ENCODE measurements at places on chromosomes 16 and 17.

GRCh38 chr16:89922884-89923639 is at the start of gene TUBB3:
TSS of gene TUBB3 (plus strand) at chr16:89923342. CDS start at chr16:89923402, 60 bp downstream.
- DNase-seq: no peak

DNA sequence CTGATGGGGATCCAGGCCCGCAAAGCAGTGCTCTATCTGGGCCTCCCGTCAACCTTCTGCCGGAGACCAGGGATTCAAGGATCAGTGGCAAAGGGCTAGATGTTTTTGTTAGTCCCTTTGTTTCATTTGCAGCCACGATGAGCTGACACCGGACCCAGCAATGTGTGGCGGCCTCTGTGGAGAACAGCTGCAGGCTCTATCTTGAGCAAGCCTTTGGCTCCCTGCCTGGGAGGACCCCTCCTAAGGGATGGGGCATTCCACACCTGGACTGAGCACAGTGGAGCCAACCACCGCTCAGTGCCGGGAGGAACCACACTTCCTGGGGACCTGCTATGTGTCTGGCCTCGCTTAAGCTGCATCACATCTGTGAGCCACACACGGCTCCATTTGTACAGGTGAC is 215.8 kb downstream of the RBFOX3 start:
- DNase-seq: no peak

DNA sequence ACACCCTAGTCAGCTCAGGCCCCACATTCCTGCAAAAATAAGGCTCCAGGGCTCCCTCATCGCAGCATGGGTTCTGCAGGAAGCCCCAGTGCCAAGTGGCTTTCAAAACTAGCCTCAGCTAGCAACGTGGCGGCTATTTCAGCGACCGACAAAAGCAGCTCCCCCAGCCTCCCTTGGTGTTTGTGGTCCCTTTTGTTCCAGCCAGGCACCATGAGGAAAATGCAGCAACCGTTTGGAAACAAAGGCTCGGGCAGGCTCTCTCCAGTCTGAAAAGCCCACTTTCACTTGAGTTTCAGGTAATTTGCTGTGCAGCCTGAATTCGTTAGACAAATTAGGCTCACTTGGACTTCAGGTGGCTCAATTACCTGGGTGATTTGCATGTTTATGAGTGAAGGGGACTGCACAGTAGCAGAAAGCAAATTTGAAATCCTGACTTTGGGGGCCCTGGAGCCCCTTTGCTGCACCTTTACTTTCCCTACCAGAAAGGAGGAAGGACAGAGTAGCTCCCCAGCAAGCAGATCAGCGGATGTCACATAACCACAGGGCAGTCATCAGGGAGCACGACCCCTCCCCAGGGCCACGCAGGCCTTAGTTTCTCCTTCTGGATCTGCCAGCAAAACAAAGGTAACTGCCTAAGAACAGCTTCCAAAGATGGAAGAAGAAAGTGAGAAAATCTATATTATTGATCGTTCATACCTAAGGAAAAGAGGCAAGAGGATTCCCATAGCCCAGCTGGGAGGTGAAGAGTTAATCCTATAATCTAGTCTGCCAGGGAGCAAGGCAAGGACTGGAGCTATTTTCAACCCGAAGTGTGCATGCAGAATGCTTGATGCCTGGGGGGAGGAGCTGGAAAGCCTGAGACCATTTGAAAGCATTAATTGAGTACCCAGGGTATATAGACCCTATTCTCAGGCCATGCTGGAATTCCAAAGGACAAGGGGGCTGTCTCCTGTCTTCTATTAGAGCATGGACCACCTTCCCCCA is 143.1 kb upstream of the SDK2 start:
- no peak for DNase-seq

DNA sequence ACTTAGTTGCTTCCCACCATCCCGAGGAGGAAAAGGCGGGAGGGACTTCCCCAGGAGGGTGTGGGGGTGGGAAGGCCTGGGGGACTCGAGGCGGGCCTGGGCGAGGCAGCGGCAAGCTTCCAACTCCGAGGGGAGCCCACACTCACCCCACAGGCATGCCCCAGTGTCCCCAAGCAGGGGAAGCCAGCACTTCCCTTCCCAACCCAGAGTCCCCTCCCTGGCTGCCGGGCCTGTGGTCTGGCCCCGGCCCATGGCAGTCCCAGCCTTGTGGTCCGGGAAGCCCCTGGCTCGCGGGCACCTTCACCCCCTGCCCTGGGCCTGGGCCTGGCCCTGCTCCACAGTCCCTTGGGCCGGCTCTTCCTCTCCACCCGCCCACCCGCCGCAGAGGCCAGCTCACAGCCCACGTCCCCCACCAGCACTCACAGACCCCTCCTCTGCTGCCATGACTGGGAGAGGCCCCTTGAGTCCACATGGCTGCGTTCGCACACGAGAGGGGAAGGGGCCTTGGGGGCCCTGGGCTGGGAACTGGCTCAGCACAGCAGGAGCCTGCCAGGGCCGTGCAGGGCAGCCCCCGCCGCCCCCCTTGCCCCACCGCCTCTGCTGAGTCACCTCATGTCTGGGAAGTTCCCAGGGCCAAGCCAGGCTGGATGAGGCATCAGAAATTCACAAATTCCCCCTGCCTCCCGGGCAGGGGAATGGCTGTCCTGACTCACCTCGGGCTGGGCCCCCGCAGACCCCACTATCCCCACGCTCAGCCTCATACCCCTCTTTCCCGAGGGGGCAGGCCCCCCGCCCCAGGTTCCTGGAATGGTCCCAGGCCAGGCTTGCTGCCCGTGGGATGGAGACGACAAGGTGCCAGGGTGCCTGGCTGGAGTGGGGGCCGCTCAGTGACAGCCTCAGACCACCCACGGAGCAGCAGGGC is 27.8 kb downstream of the BAHCC1 start:
- DNase-seq: no peak

GRCh38 chr16:88911136-88911945 is 44.9 kb upstream of the PABPN1L start:
- no peak for DNase-seq

DNA sequence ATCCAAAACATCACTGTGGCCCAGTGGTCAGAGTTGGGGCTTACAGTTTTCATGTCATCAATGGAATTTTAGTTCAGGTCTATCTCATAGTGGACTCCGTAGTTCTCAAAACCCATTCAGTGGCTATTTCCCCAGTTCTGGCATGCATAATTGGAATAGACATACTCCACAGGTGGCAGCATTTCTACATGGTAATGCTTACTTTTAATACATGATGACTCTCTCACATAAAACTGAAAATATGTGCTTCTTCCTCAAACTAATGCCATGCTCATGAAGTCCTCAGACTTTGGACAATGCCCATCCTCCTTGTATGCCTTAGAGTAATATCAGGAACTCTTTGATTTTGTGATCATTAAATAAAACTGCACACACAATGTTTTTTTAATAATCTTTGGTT is 857.4 kb upstream of the GOT2 start:
- no peak for DNase-seq

- DNase-seq: no peak
Measured at GRCh38 chr17:30212750-30213149, 22.7 kb downstream of the SLC6A4 start.

DNA sequence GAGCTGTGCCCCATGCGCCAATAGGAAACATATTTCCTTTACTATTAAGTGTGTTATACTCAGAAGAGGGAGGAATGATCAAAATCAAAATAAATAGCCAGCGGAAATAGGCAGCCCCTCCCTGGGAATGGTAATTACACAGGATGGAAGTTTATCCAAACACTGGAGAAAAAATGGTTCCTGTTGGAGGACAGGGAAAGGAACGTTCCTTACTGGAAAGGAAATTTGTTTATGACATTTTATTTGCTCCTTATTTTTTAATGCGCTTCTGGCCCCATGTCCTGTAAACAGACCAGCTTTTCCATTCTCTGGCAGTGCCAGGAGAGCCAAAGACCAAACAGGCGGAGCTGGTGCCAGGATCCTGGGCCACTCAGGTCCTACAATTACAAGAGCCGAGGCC is 273.7 kb downstream of the SOX9 start:
- no peak for DNase-seq

- no peak for DNase-seq
Measured at GRCh38 chr16:53576210-53576609, 73.2 kb upstream of the AKTIP start.

DNA sequence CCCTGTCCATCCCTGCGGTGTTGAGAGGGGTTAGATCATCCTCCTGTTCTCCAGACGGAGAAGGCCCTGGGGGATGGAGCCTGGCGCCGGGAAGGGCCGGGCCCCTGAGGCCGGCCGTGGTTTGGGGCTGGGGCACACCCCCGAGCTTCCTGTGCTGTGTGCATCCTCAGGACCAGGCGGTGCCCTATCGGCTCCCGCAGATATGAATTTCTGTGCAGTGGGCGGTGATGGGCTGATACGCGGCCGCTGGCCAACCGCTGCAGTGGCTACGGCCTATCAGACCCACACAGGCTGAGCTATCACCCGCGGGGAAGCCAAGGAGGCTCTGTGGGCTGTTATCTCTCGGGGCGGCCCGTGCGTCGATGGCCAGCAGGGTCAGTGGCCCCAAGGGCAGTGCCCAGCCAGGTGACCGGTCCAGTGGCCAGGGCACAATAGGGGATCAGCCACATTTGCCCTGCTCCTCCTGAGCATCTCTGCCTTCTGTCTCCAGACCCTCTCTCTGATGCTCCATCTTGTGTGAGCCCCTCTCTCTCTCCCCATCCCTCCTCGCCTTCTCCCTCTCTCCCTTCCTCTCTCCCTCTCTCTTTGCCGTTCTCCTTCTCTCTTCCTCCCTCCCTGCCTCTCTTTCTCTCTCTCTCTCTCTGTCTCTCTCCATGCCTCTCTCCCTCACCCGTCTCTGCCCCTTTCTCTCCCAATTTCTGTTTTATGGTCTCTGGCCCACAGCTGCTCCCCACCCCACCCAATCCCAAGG is 38.7 kb downstream of the ZFPM1 start:
- no peak for DNase-seq

- no peak for DNase-seq
Measured at GRCh38 chr16:29986231-29986630, 9.2 kb downstream of the HIRIP3 start.

DNA sequence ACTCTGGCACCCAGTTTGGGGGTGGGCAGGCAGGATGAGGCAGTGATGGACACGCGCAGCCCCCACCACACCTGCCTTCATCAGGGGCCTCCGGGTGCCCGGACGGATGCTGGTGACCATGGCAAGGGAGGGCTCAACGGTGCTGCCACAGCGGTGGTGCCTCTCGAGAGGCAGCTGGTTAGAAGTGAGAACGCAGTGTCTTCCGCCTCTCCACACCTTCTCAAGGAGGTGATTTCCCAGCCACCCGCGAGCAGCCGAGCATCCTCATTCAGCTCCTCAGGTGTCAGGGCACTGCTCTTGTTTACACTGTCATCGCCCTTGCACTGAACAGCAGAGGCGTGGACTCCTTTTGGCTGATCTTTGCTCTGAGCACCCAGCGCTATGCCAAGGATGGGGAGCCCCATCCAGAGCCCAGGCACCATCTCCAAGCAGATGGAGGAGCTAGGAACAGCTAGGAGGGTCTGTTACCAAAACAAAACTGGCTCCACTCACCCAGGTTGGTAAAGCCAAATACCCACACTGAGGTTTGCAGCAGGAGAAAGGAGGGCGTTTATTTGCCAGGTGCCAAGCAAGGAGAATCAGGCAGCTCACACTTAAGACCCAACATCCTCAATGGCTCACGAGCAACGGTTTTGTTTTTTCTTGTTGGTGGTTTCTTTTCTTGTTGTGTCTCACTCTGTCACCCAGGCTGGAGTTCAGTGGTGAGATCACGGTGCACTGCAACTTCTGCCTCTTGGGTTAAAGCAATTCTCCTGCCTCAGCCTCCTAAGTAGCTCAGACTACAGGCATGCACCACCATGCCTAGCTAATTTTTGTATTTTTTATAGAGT is 174.3 kb upstream of the TNRC6C start:
- DNase-seq: peak; percentile 62

GRCh38 chr16:29983420-29984136 is 9.9 kb downstream of the TAOK2 start:
- no peak for DNase-seq

DNA sequence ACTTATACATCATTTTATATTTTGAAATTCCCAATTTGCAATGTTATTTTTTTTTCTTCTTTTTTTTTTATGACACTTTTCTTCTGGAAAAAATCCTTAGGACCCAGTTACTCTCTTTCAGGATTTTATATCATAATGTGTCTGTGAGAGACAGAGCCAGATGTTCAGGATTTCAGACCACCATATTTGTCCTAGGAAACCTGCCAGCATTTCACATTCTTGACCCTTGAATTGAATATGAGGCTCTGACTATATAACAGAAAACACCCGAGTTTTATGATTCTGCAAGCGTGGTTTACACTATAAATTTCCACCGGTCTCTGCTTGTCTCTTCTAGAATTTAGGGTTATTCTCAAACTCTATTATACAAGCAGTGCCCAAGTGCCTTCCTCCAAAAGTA is 621.0 kb downstream of the WWOX start:
- DNase-seq: no peak

- no peak for DNase-seq
Measured at GRCh38 chr16:66372078-66372897, 5.8 kb downstream of the CDH5 start.

DNA sequence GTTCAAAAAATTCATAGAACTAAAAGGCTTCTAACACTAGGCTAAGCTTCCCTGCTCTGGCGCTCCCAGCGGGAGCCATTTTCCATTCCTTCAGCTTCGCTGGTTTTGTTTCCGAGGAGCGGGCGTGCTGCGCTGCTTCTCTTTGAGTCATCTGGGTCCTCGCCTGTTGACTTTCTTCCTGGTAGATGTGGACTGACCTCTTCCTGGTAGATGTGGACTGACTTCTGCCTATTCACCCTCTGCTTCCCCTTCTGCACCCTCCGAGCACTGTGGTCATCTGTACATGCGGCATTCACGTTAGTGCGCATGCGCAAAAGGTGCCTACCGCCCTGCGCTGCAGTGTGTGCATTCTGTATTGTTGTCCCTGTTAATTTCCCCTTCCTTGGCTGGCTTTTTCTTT is 40.8 kb upstream of the SEC14L1 start:
- no peak for DNase-seq

DNA sequence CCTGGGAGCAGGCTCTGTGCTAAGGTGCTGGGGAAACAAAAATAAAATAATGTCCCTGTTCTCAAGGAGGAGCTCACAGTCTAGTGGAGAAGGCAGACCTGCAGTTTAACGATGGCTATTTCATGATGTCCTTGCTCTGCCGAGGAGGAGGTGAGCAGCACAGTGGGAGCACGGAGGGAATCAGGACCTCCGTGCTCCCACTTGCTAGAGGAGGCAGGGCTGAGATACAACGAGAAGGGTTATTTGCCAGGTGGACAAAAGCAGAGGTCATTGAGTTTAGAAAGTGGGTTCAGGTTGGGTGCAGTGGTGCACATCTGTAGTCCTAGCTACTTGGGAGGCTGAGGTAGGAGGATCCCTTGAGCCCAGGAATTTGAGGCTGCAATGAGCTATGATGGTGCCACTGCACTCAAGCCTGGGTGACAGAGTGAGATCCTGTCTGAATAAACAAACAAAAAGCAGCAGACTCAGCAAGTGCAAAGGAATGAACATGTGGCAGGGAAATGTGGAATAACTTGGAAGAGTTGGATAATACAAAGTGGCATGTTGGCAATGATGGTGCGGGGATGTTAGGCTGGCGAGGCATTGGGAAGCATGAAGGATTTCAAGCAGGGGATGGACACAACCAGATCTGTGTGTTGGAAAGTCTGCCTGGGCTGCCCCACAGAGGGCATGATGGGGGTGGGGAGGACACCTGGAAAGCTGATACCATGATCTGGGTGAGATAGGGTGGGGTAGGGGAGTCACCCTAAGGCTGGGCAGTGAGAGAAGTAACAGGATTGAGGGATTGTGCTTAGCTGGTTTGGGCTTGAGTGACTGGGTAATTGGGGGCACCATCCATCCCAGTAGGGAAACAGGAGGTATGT is 12.8 kb upstream of the TNS4 start:
- no peak for DNase-seq

- no peak for DNase-seq
Measured at GRCh38 chr17:17060930-17061329, 18.7 kb downstream of the MPRIP start.

All from T-helper 9 cell (primary cell).